ENCODE measurements at places on chromosomes 1 and 21. TPM values are rescaled to one million over a fixed set of nuclear protein-coding genes. Genes with fewer than 3 reads are reported as not detected.

Gene PHC2
- 142 TPM for total RNA-seq

Gene TENT5C
- 2.5 TPM for total RNA-seq

Gene LIPI
- not detected for total RNA-seq

Gene PRR9
- total RNA-seq: not detected

Gene FAM177B
- not detected for total RNA-seq

Gene SMIM1
- 3.7 TPM for total RNA-seq

Gene PALMD
- 212 TPM for total RNA-seq

Gene TMPRSS2
- total RNA-seq: 0.61 TPM

Gene C1orf116
- total RNA-seq: 0.10 TPM

Gene C1orf141
- not detected for total RNA-seq

Measured in mesenteric fat pad (tissue), 1 donor.